Lung (tissue), 17 donors: ENCODE measurements at places on chromosomes 11 and 22.

DNA sequence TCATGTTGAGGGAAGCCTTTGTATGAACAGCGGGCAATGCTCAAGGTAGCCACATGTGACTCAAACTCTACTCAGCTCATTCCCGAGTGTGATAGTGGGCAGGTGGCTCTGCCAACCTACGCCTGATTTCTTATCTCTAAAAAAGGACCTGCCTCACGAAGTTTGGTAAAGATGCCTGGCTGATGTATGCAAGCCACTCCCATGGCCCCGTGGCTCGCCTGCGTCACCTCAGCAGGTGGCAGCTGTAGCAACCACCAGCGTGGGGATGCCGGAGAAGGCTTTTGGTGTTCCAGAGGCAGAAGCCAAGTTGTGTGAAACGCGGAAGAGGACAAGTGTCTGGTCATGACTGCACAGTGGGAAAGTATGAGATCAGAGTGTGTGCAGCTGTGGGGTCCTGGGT, 5.4 kb downstream of the FADS2 start:
- no peak for DNase-seq

GRCh38 chr11:65224930-65225278, 36.9 kb upstream of the POLA2 start:
- DNase-seq = no peak

- no peak for DNase-seq
Measured at GRCh38 chr11:74320538-74320937, 9.1 kb upstream of the P4HA3 start.

GRCh38 chr22:49506010-49506400, 321.7 kb downstream of the BRD1 start:
- no peak for DNase-seq

DNA sequence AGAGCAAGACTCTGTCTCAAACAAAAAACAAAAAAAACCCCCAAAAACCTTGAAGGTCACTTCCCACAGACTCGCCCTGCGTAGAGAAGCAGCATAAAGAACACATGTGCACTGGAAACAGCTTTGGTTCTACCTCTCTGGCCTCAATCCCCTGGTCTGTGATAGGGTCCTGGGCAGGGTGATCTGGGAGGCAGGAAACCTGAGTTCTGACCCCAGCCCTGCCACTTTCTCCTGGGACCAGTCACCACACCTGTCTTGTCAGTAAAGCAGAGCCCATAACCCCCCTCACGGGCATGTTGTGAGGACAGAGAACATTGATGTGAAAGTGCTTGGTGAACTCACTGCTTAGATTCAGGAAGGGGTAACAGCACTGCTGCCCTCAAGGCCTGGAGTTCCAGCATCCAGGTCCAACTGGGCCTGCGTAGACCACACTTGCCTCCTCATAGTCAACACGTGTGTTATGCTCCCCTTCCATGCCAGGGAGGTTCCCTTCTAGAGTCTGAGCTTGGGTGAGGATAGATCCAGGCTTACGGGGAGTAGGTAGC, 11.4 kb downstream of the UCP2 start:
- DNase-seq = no peak

GRCh38 chr22:27251563-27251962, 550.0 kb downstream of the MN1 start:
- DNase-seq = no peak
